GOT3 (cell line): ENCODE measurements at places on chromosomes 5 and 9.

GRCh38 chr5:168282120-168282519, 9.3 kb upstream of the WWC1 start:
- no peak for DNase-seq

- DNase-seq = no peak
Observed at GRCh38 chr5:158884827-158885518, 214.7 kb downstream of the EBF1 start.

DNA sequence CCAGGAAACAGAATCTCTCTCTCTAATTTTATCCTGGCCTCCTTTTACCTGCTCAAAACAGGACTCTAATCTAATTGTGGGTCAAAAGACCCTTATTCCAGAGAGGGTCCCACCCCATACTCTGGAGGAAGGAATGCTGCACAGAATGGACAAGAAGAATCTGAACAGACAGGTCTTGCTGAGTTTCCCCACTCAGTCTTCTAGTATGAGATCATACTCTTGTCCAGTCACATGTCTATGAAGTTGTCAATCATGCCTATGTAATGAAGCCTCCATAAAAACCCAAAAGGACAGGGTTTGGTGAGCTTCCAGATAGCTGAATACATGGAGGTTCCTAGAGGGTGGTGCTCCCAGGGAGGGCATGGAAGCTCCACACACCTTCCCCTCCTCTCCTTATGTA, 123.9 kb upstream of the FER start:
- DNase-seq = no peak

DNA sequence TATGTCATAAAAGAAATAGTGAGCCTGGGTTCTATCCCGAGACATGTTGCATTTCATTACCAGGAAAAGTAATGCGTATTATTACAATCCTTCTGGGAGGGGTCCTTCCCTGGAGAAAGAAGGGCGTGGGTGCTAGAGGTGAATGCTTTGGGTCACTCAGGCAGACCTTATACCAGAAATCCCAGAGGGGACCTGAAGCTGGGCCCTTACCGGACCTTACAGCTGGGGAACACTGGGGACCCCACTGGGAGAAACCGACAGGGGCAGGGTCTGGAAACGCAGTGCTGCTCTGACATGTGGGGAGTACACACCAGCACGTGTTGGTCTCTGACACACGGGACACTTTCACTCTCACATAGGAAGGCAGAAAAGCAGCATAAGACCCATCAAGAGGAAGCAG, 71.3 kb downstream of the LMNB1 start:
- no peak for DNase-seq

DNA sequence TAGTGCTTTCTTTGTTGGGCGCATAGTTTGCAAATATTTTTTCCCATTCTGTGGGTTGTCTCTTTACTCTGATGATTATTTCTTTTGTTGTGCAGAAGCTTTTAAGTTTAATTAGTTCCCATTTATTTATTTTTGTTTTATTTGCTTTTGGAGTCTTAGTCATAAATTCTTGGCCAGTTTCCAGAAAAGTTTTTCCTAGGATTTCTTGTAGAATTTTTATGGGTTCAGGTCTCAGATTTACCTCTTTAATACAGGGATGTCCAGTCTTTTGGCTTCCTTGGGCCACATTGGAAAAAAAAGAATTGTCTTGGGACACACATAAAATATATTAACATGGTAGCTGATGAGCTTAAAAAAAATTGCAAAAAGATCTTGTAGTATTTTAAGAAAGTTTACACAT, 122.0 kb downstream of the WDR70 start:
- no peak for DNase-seq

GRCh38 chr9:627336-627970, 214.0 kb upstream of the DMRT1 start:
- no peak for DNase-seq

DNA sequence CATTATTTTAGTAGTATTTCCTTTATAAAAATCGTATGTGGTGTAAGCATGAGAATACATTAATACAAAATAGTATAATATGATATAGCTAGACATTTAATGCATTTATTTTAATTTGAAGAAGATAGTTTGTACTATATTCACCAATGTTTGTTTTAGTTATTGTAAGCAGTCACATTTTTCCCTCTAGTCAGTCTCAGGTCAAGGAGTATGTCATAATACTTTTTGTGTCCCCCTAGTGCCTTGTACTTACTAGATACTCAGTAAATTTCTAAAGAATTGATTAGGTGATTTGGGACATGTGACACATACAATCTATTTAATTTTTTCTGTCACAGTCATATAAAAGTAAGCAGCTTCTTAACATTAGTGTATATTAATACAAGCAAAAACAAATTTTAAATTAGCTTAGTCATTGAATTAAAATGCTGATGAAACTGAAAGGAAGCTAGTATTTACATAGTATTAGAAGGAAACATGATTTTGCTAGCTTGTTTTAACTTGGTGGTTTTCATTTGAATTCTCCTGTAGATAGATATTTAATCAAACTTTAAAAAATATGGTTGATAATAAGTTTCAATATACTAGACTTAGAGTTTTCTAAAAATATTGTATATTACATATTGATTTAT, 242.2 kb downstream of the FER start:
- no peak for DNase-seq
